ENCODE measurements at places on chromosomes 11 and 22. TPM values are rescaled to one million over a fixed set of nuclear protein-coding genes. Genes with fewer than 3 reads are reported as not detected.

DNA sequence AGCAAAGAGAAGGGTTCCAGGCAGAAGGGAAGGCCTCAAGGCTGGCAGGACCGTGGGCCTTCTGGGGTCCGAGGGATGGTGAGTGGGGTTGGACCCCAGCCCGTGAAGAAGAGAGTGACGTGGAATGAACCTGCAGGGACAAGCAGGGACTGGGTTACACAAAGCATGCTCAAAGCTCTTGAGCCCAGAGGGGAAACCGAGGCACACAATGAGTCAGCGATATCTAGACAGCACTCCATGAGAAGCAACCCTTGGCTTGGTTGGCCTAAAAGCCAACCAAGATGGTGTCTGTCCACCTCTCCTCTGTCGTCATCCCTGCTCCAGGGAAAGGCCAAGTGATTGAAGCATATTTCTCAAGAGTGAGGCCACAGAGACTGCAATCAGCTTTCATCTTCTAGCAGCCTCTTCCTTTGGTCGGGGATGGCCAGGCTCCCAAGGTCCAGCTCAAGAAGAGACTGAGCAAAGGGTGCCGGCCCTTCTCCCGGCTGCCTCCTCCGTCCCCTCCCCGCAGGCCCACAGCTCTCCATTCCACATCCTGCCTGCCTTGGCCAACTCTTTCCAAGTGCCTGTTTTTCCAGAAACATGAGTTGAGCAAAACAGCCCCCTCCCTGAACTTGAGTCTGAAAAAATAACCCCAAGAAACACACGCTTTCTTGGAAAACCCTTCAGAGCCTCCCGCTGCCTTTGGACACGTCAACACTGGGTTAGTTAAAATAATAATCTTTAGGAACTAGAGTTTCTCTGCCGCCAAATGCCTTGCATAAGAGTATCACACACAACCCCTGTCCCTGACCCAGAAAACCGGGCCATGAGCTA, 556.6 kb downstream of the MIAT start:
- peaks cover 28% of the 10 kb centered on the region for H3K4me1 ChIP-seq
- peak; percentile 84 for DNase-seq
- no peak overlapping the region for H3K4me3 ChIP-seq
- no peaks in the 10 kb centered on the region for H3K27me3 ChIP-seq
- H3K27ac ChIP-seq = peak overlapping the region; percentile 96
- no peaks in the 10 kb centered on the region for H3K36me3 ChIP-seq

The SPTBN2 gene
- 26.9 TPM for total RNA-seq

DNA sequence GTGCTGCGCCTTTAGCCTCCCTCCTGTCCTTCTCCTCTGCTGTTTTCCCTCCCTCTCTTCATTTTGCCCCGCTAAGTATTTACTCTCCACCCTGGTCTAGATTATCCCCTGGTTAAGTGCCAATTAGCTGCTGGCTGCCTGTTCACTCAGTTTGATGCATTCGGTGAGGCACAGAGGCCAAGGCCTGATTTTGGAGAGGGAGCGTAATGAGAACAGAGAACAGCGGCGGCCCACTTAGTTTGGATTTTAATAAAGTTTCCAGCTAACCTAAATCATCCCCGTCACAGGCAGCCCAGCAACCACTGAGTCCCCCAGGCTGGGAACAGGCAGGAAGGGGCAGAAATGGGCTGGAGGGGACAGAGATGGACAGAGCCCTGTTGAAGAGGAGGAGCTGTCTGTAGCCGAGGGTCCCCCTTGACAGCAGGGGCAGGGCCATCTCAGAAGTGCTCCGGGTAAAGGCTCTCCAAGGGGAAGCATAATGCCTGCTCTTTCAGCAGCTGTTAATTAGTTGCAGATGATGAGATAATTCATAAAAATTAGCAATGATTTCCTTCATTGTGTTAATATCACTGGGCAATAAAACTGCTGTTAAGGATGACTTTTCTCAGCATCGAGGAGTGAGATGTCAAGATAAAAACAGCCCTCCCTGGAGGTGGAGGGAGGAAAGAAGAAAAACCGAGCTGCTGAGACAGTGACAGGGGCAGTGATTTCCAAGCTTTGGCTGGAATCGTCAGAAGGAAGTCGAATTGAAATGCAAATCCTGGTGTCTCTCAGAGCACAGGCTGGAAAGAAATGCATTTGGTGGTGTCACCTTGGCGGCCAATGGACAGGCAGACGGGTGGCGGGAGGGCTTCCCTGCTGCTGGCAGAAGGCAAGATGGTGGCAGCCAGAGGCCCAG, 170.1 kb downstream of the GRIK4 start:
- H3K27ac ChIP-seq = no peak overlapping the region
- H3K27me3 ChIP-seq = no peaks in the 10 kb centered on the region
- no peaks in the 10 kb centered on the region for H3K36me3 ChIP-seq
- DNase-seq = no peak
- H3K4me1 ChIP-seq = peaks cover 2% of the 10 kb centered on the region
- H3K4me3 ChIP-seq = no peak overlapping the region

DNA sequence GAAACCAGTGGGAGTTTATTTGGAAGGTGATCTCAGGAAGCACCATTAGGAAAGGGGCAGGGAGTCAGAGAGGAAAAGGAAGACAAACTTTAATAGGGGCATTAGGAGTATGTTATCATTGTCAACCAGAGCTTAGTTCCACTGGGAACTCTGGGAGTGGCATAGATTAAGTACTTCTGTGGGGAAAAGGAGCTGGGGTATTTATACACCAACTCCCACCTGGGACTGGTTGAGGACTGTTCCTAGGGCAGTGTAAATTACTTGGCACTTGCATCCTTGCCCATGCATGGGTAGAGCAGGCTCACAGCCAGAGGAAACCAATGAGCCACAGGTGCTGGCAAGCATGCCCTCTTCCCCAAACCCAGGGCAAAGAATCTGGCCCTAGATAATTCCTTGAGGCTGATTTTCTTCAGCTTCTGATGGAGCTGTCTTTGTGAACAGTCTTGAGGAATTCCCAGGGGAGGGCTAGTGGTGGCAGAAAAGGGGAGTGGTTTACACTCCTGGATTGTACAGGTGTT, 541.2 kb downstream of the MIAT start:
- H3K27me3 ChIP-seq = no peaks in the 10 kb centered on the region
- H3K27ac ChIP-seq = no peak overlapping the region
- H3K36me3 ChIP-seq = no peaks in the 10 kb centered on the region
- peaks cover 6% of the 10 kb centered on the region for H3K4me1 ChIP-seq
- no peak overlapping the region for H3K4me3 ChIP-seq

DNA sequence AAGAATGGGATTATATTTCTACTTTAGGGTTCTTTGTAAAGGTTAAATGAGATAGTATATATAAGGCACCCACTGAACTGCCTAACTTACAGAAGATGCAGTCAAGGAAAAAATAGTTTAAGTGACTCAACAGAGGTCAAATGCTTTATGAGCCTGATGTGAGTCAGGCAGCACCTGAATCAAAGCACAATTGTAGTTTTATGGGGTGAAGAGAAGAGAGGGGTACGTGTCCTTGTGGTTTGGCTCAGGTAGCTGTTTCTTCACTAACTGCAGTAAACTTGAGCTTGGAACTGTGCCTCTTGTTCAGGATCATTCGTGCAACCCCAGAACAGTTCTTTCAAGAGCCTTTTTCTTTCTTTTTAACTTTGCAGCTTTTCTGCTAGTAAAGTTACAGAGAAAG, 125.2 kb upstream of the SPON1 start:
- no peak overlapping the region for H3K27ac ChIP-seq
- H3K4me1 ChIP-seq = no peaks in the 10 kb centered on the region
- no peak for DNase-seq
- H3K4me3 ChIP-seq = no peak overlapping the region
- no peaks in the 10 kb centered on the region for H3K36me3 ChIP-seq

GRCh38 chr11:104127828-104128227, 36.1 kb downstream of the PDGFD start:
- H3K27me3 ChIP-seq = no peaks in the 10 kb centered on the region
- no peak overlapping the region for H3K27ac ChIP-seq
- no peak overlapping the region for H3K4me3 ChIP-seq
- no peaks in the 10 kb centered on the region for H3K4me1 ChIP-seq

DNA sequence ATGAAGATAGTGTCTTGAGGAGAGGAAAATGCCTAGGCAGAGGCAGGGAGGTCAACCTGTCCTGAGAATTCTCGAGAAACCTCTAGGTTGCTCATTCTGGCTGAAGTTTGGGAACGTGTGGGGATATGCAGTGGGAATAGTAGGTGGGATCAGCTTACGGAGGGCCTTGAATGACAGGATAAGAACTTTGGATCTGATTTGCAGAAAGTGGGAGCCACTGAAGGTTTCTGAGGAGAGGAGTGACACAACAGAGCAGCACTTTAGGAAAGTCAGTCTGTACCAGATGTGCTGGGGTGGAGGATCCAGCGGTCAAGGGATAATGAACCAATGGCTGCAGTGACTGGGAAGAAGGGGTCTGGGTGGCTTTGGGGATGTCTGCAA, 2.4 kb downstream of the CD82 start:
- H3K4me3 ChIP-seq = no peak overlapping the region
- H3K27me3 ChIP-seq = no peaks in the 10 kb centered on the region
- DNase-seq = no peak
- H3K27ac ChIP-seq = no peak overlapping the region
- H3K36me3 ChIP-seq = no peaks in the 10 kb centered on the region
- H3K4me1 ChIP-seq = peaks cover 29% of the 10 kb centered on the region

The MIF gene
- total RNA-seq = 361 TPM

The MUC5AC gene
- not detected for total RNA-seq

The OSM gene
- 0.73 TPM for total RNA-seq

- peaks cover 11% of the 10 kb centered on the region for H3K4me1 ChIP-seq
- H3K4me3 ChIP-seq = no peak overlapping the region
- DNase-seq = no peak
Observed at GRCh38 chr11:8785998-8786397, 103.4 kb downstream of the RPL27A start.

The ZNRF3 gene
- total RNA-seq = 11.3 TPM

The CPSF7 gene
- 90.3 TPM for total RNA-seq

DNA sequence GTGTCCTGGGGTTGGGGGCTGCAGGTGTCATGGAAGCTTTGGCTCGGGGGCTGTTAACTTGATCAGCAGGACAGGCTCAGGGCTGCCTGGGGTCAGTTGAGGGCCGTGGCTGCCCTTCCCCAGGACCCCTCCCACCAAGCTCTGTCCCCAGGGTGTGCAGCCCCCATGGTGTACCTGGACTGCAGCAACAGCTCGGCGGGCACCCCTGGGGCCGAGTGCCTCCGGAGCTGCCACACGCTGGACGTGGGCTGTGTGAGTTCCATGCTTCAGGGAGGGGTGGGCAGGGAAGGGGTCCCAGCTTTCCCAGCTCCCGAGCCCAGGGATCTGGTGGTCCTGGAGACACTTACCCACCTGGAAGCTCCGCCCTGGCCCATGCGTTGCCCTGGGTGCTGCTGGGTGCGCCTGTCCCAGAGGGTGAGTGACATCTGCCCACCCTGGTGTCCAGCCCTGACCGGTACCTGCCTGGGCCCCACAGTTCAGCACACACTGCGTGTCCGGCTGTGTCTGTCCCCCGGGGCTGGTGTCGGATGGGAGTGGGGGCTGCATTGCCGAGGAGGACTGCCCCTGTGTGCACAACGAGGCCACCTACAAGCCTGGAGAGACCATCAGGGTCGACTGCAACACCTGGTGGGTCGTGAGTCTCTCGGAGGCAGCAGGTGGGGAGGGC, 11.3 kb downstream of the MUC5B start:
- H3K4me1 ChIP-seq = no peaks in the 10 kb centered on the region
- H3K4me3 ChIP-seq = no peak overlapping the region

- DNase-seq = no peak
- H3K27ac ChIP-seq = no peak overlapping the region
- H3K4me3 ChIP-seq = no peak overlapping the region
- peaks cover 17% of the 10 kb centered on the region for H3K4me1 ChIP-seq
- no peaks in the 10 kb centered on the region for H3K36me3 ChIP-seq
Observed at GRCh38 chr22:30444632-30445437, 19.3 kb downstream of the MTFP1 start.

GRCh38 chr11:87137711-87138110, 100.0 kb downstream of the TMEM135 start:
- H3K27me3 ChIP-seq = no peaks in the 10 kb centered on the region
- H3K36me3 ChIP-seq = no peaks in the 10 kb centered on the region
- no peak for DNase-seq
- H3K4me1 ChIP-seq = no peaks in the 10 kb centered on the region
- H3K4me3 ChIP-seq = no peak overlapping the region

The NXPE4 gene
- not detected for total RNA-seq

The PRODH gene
- total RNA-seq = 0.61 TPM

GRCh38 chr11:60910281-60910687, 3.7 kb upstream of the TMEM109 start:
- no peak overlapping the region for H3K4me3 ChIP-seq
- no peaks in the 10 kb centered on the region for H3K36me3 ChIP-seq
- H3K27ac ChIP-seq = no peak overlapping the region
- no peaks in the 10 kb centered on the region for H3K27me3 ChIP-seq
- peaks cover 4% of the 10 kb centered on the region for H3K4me1 ChIP-seq

The OR10A2 gene
- not detected for total RNA-seq

The C11orf52 gene
- total RNA-seq = 1.3 TPM

The CHADL gene
- 6.0 TPM for total RNA-seq

The PKP3 gene
- total RNA-seq = 3.4 TPM

The SFI1 gene
- total RNA-seq = 25.2 TPM

- H3K27me3 ChIP-seq = no peaks in the 10 kb centered on the region
- H3K4me3 ChIP-seq = no peak overlapping the region
- H3K27ac ChIP-seq = no peak overlapping the region
- no peaks in the 10 kb centered on the region for H3K36me3 ChIP-seq
- peaks cover 4% of the 10 kb centered on the region for H3K4me1 ChIP-seq
Observed at GRCh38 chr22:40348025-40348658, 1.8 kb downstream of the ADSL start.

The SERGEF gene
- 48.6 TPM for total RNA-seq

The ADM2 gene
- total RNA-seq = 2.6 TPM

GRCh38 chr11:105027678-105028077, 4.7 kb upstream of the CASP5 start:
- H3K36me3 ChIP-seq = no peaks in the 10 kb centered on the region
- peaks cover 1% of the 10 kb centered on the region for H3K4me1 ChIP-seq
- no peak overlapping the region for H3K4me3 ChIP-seq
- no peak overlapping the region for H3K27ac ChIP-seq
- H3K27me3 ChIP-seq = no peaks in the 10 kb centered on the region

DNA sequence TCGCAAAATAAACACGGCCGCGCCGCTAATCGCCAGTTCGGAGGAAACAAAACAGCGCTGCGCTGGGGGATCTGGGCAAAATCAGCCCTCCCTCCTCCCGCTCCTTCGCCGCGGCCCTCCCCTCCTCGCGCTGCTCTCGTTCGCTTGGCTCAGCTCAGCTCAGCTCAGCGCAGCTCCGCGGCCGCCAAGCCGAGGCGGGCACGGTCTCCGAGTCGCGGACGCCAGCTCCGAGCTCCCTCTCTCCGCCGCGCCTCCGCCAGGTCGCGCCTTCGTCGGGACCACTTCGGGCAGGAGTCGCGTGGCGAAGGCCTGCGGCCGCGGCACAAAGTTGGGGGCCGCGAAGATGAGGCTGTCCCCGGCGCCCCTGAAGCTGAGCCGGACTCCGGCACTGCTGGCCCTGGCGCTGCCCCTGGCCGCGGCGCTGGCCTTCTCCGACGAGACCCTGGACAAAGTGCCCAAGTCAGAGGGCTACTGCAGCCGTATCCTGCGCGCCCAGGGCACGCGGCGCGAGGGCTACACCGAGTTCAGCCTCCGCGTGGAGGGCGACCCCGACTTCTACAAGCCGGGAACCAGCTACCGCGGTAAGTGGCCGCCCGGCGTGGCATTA, at the start of gene SPON1:
TSS of gene SPON1 (plus strand) at position 162 of the 607 bp plus-strand sequence. CDS start at position 344, 182 bp downstream.
- H3K36me3 ChIP-seq = no peaks in the 10 kb centered on the region
- H3K4me3 ChIP-seq = peak within 1 kb of the TSS; percentile 53
- H3K4me1 ChIP-seq = peaks cover 2% of the 10 kb centered on the region
- H3K27ac ChIP-seq = peak within 1 kb of the TSS; percentile 59
- no peaks in the 10 kb centered on the region for H3K27me3 ChIP-seq

Data from ovary (tissue), 10 donors.